ENCODE measurements at places on chromosomes 11 and 22. TPM values are rescaled to one million over a fixed set of nuclear protein-coding genes. Genes with fewer than 3 reads are reported as not detected.

DNA sequence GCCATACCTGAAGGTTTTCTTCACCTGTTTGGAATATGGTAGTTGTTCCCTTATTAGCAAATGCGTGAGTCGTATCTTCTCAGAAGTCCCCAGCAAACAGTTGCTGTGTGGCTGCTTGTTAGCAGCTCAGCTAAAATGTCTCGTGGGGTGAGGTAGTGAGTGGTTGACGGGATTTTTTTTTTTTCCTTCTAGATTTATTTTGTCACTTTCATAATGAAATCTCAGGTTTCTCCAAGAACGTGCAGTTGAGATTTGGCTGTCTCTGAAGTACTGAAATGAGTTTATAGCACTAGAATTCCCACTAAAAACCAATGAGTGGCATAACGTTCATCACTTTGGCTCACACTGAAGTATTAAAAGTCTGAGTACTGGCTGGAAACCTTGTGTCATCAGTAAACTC lies 16.8 kb downstream of the RCN1 start:
- DNase-seq: no peak

GRCh38 chr11:68829581-68829980 lies 12.1 kb downstream of the CPT1A start:
- DNase-seq: no peak

DNA sequence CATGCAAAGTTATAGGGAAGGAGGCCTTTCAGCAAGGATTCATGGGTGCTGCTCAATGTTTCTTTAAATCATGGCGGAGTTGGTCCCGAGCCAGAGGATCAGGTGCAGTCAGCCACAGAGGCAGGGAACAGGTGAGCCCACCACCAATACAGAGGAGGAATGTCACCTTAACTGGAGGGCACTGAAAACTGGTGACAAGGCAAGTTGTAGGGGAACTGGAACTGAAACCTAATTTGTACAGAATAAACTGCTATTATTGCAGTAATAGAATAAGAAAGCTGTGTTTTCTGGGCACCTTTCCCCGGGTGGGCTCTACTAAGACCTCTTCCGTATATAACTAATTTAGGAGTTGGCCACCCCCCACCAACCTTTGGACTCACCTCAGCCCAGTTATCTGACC lies 296.0 kb upstream of the NARS2 start:
- no peak for DNase-seq

- DNase-seq: no peak
Measured at GRCh38 chr22:22547692-22548300, 11.3 kb downstream of the PRAME start.

GRCh38 chr22:47928631-47929030 lies 1166.2 kb downstream of the TBC1D22A start:
- no peak for DNase-seq

- peak; percentile 81 for DNase-seq
Measured at GRCh38 chr11:57406337-57406904, 16.0 kb upstream of the PRG2 start.

DNA sequence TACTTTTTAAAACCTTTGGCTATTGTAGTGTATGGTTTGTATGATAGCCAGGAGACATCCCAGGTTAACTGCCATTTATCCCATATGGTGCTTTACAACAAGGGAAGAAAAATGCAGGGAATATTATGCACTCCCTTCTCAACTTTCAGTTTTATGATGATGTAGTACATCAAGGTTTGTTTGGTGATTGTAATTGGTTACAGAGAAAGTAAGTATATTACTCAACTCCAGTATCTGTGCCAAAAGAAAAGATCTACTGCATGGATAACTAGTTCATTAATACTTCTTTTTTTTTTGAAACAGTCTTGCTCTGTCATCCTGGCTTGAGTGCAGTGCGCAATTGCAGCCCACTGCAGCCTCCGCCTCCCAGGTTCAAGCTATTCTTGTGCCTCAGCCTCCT lies 65.3 kb downstream of the BCL2L13 start:
- DNase-seq: no peak

DNA sequence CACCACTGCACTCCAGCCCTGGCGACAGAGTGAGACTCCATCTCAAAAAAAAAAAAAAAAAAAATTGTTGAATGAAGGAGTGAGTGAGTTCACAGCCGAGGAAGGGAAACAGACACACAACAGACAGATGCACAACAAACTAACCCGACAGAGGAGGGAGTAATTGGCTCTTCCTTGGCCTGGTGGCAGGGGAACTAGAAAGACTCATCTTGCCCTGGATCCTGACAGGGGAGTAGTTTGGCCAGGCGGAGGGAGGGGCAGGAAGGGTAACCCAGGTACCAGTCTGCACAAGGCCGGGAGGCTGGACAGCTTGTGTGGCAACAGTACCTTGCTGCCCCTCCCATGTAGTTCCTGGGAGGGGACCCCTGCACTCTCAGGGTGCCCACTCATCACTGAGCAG lies 106.9 kb downstream of the KIAA1671 start:
- no peak for DNase-seq

GRCh38 chr11:101327908-101328307 lies 198.3 kb upstream of the PGR start:
- no peak for DNase-seq

- no peak for DNase-seq
Measured at GRCh38 chr22:39474351-39475111, 17.7 kb downstream of the MGAT3 start.

- peak; percentile 70 for DNase-seq
Measured at GRCh38 chr11:66686100-66686785, 8.6 kb upstream of the RBM4B start.

Gene RNF26
- 22.1 TPM for total RNA-seq

Gene FAM111B
- total RNA-seq: 1.0 TPM

Gene CENPM
- not detected for total RNA-seq

Gene OR51E2
- 0.23 TPM for total RNA-seq

Gene DDI1
- total RNA-seq: not detected

Gene CDCA5
- total RNA-seq: 0.67 TPM

Gene POLR2F
- 46.5 TPM for total RNA-seq

Gene FBLN1
- total RNA-seq: 608 TPM

Data from posterior vena cava (tissue), 2 donors.